ENCODE measurements at places on chromosomes 6 and 20.

- DNase-seq, result no peak
These were observed 31.6 kb upstream of the SLC32A1 start for GRCh38 chr20:38692436-38693411.

DNA sequence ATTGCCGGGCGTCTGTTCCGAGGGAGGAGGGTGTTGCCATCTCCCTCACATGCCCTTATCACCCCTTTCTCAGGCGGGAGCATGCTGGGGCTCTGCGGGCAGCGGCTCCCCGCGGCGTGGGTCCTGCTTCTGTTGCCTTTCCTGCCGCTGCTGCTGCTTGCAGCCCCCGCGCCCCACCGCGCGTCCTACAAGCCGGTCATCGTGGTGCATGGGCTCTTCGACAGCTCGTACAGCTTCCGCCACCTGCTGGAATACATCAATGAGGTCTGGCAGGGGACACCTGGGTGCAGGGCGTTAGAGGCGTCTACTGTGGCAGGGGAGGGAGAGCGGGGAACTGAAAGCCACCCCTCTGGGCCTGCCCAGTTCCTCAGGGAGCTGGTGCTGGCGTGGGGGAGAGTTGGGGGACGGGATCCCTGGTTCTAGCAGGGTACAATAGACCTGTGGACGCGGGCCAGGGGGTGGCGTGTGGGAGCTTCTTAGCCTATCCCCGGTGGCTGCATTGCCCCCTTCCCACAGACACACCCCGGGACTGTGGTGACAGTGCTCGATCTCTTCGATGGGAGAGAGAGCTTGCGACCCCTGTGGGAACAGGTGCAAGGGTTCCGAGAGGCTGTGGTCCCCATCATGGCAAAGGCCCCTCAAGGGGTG is 697 bp downstream of the PPT2 start:
- DNase-seq, result peak; percentile 26

GRCh38 chr6:169960886-169961611 is 209.6 kb downstream of the ERMARD start:
- DNase-seq, result no peak

DNA sequence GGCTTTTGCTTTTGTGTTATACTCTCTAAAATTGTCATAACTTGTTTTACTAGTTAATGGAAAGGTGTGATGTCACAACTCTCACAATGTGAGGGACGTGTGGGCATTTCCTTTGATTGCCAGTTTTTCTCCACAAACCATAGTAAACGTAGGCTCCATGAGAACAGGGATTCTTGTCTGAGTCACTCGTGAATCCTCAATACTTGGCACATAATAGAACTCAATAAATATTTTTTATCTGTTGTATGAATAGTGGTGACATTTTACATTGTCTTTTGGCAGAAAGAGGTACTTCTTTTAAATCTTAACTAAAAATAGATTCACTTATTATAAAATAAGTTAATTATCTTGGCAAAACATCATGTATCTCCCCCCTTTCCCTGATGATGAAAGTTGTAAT is 69.0 kb upstream of the CNKSR3 start:
- DNase-seq, result no peak

DNA sequence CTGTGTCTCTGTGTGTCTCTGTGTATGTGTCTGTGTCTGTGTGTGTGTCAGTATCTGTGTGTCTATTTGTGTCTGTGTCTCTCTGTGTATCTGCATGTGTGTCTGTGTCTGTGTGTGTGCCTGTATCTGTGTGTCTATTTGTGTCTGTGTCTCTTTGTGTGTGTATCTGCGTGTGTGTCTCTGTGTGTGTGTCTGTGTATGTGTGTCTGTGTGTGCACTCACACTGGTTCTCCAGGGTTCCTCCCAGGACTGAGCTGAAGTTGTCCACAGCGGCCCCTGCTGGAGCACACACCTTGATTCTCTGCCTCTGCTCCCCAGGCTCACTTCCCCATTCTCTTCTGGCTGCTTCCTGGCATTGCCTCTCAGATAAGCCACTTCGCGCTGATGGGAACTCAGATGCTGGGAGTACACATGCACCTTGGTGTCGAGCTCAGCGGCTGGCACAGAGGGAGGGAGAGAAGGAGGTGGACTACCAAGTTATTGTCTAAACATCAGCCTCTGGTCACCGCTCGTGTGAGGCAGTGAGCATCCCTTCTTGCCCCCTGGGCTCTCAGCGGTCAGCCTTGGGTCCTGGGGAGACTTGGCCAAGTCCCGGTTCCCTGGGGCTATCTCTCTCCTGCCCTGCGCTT is 104.9 kb upstream of the NXT1 start:
- DNase-seq, result no peak

DNA sequence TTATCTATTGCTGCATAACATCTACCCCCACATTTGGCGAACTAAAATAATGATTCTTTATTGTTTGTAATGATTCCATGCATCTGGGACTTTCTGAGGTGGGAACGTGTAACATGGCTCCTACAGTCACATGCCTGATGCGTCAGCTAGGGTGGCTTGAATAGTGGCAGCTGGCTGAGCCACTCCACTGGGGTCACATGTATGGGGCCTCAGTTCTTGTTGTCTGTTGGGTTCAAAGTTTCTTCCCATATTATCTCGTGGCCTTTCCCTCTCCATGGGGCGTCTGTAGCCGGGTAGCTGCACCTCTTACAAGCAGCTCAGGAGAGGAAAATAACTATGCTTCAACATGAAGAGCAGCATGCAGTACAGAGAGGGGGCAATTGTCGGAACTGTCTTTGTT is 69.9 kb downstream of the CRYBG1 start:
- no peak for DNase-seq

DNA sequence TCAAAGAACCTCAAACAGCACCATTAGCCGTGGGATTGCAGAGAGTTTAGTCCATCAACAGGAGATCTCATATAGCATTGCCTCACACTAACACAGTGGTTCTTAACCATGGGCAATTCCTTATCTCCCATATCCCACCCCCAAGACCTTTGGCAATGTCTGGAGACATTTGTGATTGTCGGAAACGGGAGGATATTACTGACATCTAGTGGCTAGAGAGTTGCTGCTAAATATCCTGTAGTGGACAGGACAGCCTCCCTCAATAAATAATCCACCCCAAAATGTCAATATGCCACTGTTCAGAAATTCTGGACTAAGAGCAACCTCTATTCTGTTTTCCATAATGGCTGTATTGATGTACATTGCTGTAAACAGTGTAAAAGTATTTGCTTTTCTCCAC is 210.1 kb upstream of the CCN2 start:
- DNase-seq, result no peak

- no peak for DNase-seq
These were observed 168.1 kb downstream of the ASCC3 start for GRCh38 chr6:100712997-100713396.

- DNase-seq, result no peak
These were observed 49.0 kb downstream of the PPP1R14C start for GRCh38 chr6:150191809-150192208.

DNA sequence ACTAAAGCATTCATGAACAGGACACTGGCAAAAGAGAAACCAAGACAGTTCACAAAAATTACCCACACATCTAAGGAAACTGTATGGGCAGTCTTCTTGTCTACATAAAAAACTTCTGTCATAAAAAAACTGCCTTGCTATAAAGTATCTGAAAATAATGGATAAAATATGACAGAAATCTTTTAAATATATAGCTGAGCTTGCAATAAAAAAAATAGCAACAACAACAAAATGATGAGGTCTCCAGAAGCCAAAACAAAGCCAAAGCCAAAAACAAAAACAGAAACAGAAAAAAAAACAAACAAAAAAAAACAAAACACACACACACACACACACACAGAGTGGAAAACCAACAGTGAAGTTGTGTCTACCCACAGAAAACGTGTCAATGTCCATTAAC is 14.8 kb downstream of the LY86 start:
- DNase-seq, result no peak

- no peak for DNase-seq
These were observed 8.8 kb upstream of the SRSF6 start for GRCh38 chr20:43448748-43449535.
